Stomach (tissue), 19 donors: ENCODE measurements at places on chromosomes 1 and 21.
A peak's percentile ranks its signal among the peaks of the same experiment; 100 is the strongest.

DNA sequence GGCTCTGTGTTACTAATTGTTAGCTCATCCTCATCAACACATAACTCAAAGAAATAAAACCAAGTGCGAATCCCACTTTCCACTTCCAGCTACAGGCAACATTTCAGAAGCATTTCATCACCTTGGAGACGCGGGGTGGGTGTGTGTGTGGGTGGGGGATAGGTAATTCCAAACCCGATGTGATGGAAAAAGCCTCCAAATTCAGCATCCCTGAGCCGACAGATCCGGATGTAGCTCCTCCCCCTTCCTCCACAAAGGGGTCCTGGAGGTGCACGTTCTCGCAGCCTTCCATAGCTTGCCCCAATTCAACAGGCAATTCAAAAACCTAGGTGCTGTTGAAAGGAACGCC, 486 bp downstream of the HSPA13 start:
- no peak for DNase-seq

- no peak for DNase-seq
Observed at GRCh38 chr1:68795956-68796355, 299.1 kb upstream of the DEPDC1 start.

DNA sequence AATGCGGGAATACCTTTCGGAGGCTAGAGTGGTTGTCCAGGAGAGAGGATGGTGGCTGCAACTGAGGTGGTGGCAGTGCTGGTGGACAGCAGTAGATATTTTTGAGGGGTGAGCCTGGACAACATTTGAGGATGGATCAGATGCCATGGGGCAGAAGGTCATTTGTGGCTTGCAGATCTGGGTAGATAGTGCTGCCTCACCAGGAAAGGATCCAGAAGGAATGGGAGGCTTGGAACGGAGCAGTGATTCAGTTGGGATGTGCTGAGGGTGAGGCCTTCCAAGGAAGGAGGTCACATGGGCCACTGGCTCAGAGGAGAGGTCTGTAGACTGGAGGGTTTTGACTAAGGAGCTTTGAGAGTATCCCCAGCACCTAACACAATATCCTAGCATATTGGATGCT, 110.8 kb upstream of the KAZN start:
- DNase-seq: no peak

GRCh38 chr1:199706826-199707606, 320.5 kb upstream of the NR5A2 start:
- DNase-seq: no peak

DNA sequence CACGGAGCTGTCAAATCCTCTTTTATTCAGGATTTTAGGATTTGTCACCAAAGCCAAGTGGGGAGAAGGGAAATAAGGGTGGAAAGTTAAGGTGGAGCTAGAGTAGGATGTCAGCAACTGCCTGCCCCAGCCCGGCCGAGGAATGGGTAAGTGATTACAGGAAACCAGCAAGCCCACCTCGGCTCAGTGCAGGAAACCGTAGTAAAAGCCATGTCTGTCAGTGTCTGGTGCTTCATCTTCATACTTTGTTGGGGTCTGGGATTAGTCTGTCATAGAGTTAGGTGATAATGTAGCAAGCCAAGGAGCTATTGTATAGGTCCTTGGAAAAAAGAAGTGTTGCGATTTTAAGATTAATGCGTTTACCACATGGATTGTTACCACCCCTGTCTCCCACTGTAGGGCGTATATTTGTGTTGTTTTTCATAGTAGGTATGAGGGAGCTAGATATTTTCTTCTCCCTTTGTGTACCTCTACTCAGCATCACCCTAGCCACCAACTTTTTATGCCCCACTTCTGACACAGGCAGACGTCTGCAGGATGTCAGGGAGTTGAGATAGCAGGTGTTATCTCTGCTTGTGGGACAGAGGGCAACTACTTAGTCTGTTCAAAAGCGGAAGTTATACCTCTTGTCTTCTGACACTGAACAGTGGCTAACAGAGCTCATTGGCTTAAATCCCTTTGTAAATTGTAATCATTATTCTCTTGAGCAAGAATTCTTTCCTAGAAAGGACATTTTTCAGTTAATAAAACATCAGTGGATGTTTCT, 253.7 kb downstream of the HHAT start:
- no peak for DNase-seq

DNA sequence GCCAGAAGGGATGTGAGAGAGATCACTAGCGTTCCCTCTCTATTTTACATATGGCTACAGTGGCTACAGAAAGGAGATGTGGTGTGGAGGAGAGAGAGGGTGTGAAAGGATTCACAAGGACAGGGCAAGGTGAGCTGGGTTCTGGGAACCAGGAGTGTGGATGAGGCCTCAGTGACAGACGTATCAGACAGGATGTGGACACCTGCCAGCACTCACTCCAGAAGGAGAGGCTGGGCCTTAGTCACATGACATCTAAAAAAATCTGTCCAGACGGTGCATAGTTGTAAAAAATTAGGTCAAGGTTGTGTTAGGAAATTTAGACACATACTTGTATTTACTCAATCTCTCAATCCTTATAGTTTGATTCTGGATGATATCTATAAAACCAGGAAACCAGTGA, 10.6 kb downstream of the TRIM67 start:
- no peak for DNase-seq

DNA sequence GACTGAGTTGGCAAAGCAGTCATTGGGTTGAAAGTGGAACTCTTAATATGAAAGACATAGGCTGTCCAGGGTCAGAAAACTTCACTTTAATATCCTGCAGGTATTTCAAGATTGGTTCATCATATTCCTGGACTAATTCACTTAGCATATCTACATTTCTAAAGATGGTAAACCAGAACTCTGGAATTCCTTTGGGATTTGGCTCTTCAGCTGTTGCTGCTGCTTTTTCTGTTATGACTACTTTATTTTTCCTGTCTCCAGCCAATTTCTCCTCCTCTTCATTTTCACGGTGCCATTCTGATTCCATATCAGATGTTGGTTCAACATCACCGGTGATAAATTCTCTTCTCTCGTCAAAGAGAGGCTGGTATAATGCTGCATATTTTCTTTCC, 37.4 kb downstream of the CD58 start:
- DNase-seq: no peak

GRCh38 chr1:115063228-115063901, 25.9 kb downstream of the TSPAN2 start:
- no peak for DNase-seq

DNA sequence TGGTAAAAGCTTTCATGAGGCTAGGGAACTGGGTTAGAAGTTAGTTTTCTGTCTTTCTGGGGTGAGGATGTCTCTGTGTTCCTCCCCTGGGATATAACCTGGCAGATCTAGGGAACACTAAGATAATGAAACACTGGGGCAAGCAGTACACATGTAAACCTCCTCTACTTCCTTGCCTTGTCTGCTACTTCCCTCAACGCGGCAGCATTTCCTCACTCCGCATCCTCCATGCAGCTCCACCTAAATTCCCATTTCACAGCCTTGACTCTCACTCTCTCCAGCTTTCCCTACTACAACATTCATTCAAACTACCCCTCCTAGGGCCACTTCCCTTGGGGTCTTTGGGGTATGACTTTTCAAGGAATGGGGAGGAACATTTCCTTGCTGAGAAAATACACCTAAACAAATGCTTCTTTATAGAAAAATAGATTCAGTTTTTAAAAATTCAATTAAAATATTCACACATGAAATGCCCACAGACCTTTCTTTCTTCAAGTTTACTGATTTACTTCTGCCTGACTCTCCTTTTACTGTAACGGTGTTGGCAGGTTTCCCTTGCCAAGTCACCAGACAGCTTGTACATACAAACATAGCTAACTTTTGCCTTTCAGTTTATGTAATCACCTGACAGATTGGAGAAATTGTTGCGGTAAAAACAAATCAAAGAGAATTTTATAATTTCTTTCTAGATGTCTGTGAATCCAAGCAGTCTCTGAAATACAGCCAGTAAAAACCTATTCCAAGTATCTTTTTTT, 90.1 kb downstream of the TNFSF18 start:
- peak; percentile 63 for DNase-seq

DNA sequence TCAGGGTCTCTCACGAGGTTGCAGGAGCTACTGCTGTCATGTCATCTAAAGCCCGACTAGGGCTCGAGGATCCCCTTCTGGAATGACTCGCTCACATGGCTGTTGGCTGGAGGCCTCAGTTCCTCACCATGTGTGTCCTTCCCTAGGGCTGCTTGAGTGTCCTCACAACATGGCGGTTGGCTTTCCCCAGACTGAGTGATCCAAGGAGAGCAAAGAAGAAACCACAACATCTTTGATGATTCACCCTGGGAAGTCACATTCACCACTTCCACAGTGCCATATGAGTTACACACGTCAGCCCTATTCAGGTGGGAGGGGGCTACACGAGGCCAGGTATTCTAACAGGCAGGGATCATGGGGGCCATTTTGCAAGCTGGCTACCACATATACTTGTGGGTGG, 64.9 kb downstream of the FHAD1 start:
- DNase-seq: no peak

- DNase-seq: no peak
Observed at GRCh38 chr1:155256058-155256852, 972 bp upstream of the ENTREP3 start.
